ENCODE measurements at places on chromosomes 5 and 9.

DNA sequence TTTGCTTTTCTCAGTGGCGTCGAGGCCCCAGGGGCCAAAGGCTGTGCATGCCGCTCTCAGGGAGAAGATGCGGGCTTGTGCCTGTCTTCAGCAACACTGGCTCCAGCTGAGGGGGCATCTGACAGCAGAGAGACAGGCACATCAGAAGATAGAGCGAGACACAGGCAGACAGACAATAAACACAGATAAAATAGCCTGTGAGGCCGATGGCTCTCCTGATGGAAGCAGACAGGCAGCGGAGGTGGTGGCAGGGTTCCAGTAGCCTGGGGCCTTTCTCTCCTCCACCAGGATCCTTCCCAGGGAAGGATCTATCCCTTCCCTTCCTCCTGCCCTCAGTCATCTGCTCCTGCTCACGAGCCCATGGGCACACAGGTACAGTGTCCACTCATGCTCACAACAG lies 16.6 kb upstream of the UNC5A start:
- no peak for DNase-seq

GRCh38 chr5:132099076-132099748 lies 25.6 kb downstream of the CSF2 start:
- no peak for DNase-seq

GRCh38 chr5:107557051-107557658 lies 113.6 kb downstream of the EFNA5 start:
- DNase-seq, result no peak

GRCh38 chr5:175658299-175659145 lies 651 bp downstream of the HRH2 start:
- DNase-seq, result peak; percentile 45

DNA sequence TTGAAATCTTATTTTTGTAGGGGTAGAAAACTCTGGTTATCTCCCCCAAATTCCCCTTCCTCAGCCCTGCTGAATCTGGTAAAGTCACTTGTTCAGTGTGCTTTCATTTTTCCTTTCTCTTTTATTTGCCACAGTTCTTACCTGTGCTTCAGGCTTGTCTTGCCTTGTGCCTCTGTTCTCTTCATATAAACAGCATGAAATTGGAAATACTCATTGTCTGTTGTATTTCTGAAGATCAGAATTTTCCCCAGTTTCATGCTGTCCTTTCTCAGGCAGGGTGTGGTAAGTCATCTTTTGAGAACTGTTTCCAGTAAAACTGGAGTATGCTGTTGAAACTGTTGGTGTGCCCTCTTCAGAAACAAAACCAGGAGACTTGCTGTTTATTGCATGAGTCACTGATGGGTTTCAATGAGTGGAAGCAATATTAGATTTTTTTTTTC lies 7.0 kb downstream of the PAM start:
- DNase-seq, result no peak

GRCh38 chr5:137336565-137337120 lies 162.5 kb downstream of the SPOCK1 start:
- DNase-seq, result no peak

DNA sequence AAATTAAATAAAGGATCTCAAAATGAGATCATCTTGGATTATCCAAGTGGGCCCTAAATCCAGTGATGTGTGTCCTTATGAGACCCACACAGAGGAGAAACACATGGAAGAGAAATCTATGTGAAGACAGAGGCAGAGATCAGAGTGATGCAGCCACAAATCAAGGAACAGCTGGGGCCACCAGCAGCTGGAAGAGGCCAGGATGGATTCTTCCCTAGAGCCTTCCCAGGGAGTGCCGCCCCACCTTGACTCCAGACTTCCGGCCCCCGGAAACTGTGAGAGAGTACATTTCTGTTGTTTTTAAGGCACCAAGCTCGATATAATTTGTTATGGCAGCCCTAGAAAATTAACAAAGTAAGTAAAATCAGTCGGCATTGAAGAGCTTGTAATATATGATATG lies 286.9 kb downstream of the FBXL7 start:
- no peak for DNase-seq

DNA sequence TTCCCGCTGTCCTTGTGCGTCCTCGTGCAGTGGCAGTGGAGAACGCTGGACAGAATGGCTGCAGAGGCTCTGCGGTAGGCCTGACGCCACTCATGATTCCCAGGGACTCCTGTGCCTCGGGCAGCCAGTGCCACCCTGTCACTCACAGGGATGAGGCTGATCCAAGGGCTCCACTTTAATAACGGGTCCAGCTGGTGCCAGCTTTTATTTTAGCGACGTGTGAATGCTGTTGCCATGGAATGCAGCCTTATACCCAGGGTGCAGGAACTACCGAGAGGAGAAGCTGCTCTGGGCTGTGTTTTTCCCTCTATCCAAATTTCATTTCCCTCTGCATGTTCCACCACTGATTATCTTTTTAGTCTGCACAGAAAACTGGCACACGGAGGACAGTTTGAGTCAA lies 15.8 kb upstream of the NTNG2 start:
- DNase-seq, result no peak

- no peak for DNase-seq
Measured at GRCh38 chr5:157766442-157766841, 22.9 kb downstream of the LSM11 start.

DNA sequence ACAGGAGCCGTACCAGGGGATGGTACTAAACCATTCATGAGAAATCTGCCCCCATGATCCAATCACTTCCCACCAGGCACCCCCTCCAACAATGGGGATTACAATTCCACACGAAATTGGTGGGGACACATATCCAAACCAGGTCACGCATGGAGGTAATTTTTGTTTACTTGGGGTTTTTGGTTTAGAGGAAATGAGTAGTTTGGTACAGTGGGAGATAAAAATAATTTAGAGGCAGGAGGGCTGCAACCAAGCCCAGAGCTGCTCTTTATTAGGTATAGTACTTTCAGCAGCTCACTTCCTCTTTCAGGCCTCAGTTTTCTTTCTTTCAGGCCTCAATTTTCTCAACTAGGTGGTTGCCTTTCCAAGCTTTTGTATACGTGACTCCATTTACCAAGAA lies 23.2 kb downstream of the PRUNE2 start:
- no peak for DNase-seq

GRCh38 chr9:83933790-83934189 lies 12.6 kb upstream of the KIF27 start:
- no peak for DNase-seq

DNA sequence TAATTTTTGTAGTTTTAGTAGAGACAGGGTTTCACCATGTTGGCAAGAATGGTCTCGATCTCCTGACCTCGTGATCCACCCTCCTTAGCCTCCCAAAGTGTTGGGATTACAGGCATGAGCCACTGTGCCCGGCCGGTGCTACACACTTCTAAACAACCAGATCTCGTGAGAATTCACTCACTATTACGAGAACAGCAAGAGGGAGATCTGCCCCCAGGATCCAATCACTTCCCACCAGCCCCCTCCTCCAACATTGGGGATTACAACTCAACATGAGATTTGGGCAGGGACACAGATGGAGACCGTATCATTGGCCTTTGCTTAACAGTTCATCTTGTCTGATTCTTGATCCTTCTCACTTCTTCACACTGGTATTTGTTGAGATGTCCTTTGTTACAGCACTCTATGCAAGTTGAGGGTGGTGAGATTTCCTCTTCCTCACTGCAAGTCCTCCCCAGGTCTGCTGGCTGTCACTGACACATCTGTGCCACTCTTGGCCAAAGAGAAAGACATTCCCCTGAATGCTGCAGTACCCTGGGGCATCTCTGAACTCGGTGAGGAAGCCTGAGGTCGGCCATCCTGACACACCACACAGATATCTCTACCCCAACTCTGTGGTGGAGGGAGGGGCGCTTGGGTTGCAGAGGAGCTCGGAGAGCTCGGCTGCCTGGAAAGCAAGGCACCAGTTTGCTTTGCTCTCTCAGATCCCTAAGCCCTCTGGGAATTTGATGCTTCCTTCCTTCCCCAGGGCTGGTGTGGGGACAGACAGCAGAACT lies 4.2 kb upstream of the SUB1 start:
- DNase-seq, result no peak

DNA sequence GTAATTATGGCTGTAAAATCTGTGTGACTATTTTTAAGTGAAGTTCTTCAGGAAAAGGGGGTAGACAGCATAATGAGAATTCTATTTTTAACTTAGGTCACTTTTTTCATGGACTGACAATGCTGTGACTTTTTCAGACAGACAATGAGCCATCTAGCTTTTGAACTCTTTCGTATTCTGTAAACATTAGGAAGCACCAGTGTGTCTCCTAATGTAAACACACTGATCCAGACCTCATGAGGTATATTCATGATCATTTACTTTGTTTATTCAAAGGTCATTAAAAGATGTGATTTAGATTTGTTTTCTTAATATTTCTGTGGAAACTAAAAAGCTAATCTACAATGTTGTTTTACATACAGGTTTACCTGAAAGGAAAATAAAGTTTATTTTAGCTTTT lies 352.6 kb downstream of the ADGRV1 start:
- DNase-seq, result no peak

DNA sequence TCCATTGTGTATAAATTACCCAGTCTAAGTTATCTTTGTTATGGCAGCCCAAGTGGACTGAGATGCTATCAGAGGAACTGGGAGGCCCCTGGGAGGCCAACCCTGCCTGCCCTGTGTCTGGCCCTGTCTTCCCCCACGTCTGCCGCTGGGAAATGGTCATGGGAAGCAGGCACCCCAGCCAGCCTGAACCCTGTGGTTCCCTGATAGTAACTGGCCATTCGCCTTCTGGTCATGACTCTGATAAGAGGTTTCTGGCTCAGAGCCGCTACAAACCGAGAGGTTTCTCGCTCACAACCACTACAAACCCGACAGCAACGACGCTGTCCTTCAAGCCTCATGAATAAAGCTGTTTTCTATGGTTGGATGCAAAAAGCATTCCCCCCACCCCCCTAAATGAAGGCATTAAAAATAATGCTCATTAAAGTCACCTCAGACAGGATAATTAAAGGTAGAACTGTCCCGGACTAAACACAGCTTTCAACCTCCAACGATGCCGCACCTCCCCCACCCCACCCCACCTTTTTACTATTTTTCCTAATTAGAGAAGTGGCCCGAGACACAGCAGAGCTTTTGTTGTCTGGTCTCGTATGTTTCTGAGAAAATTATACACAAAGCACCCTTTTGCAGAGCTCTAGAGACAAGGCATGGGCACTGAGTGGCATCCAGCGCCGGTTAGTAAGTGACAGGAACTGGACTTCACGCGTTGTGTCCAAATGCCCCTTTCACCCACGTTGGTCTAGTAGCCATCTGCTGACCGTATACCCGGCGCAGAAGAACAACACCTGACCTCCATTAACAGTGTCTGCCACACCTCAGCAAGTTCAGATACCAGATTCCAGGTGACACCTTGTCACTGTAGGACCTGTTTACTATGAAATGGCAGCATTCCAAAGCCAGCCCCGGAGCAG lies 140.8 kb downstream of the COL23A1 start:
- no peak for DNase-seq

DNA sequence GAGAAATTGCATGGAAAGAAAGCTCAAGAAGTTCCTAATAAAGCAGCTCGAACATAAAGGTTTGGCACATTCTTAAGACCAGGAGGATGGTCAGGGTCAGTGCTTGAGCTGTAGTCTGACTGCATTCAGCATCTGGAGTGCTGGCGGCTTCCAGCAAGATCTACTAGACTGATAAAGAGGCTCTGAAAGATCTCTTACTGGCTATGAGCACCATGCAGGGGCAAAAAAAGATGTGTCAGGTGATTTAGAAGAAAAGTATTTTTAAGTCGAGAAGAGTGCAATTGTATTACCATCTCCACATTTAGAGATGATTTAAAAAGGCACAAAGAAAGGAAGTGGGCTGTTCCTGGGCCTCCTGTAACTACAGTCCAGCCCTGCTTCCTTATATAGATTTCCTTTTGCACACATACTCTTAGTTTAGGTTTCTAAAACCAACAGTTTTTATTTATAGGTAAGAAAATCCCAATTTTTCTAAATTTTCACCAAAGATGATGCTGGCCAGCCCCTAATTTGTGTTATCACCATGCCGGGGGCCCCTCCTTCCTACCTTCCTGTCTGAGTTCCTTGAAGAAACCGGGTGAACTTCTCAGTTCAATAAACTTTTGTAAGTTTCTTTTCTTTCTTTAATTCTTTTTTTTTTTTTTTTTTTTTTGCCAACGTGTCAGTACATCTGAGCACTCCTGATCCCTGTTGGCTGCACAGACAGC lies 65.9 kb upstream of the PLPP1 start:
- no peak for DNase-seq

DNA sequence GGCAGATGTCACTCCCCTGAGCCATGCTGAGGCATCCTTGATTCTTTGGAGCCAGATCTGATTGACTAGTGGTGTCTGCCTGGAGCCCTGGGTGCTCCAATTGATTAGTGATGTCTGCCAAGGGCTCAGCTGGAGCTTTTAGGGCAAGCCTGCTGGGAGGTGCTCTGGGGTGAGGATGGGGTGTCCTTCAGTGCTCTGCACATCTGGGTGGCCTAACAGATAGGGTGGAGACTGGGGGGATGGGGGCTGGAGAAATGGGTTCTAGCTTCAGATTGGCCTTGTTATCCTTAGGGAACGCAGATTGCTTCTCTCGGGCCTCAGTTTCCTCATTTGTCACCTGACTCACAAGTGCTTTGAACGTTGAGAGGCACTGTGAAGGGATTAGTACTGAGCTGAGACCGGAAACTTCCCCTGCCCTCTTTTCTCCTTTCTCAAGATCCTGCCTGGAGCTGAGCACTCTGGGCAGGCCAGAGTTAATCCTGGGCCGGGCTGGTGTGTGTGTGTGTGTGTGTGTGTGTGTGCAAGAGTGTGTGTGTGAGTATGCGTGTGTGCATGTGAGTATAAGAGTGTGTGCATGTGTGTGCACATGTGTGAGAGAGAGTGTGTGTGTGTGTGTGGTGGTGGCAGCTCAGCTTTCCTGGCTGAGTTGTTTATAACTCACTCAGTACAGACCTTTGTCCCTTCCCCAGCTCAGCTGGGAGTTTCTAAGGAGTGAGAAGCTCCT lies 5.6 kb upstream of the IER5L start:
- no peak for DNase-seq

DNA sequence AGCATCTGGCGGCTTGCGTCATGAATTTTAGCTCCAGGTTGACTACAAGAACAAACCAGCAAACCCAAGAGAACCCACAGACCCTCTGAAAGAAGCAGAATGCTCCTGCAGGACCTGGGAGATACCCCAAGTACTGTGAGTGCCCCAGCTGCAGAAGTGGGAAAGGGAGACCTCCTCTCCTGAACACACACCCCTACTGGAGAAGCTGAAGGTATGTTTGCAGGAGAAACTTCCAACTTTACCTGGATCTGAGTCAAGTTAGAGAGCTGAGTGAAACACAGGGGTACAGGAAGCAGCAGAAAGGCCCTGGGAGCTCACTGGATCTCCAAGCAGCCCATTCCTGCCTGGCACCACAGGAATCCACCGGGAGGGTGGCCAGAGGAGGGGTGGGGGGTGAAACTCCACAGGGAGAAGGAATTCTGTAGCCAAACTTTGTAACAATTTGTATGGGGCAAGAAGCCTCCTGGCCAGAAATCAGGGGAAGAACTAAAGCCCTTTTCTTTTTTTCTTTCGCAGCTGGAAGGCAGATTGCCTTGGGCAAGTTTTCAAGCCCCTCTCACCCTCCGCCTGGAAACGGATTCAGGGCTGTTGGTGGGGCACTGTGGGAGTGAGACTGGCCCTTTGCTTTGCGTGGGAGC lies 576.2 kb downstream of the BNC2 start:
- no peak for DNase-seq

Data from activated T-cell treated with anti-CD3 and anti-CD28 coated beads, Interleukin-2, amount 50 U/mL, for 1 hour (primary cell).